ENCODE measurements at places on chromosomes 11 and 22. TPM values are rescaled to one million over a fixed set of nuclear protein-coding genes. Genes with fewer than 3 reads are reported as not detected.

Gene SLC7A4
- total RNA-seq = 0.19 TPM

Gene RAG2
- total RNA-seq = 195 TPM

DNA sequence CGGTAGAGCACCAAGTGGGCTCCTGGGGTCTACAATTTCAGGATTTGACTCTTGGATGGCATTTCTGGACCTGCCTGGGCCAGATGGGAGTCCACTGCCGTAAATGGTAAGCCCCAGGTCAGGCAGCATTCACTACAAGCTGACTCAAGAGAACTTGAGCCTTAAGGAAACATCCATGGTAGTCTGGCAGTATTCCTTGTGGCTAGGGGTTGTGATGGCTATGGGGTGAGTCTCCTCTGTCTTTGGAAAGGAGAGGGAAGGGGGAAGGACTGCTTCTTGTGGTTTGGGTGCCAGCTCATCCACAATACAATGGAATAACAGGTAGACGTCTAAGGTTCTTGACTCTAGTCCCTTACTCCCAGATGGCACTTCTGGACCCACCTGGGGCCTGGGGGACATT is 32.3 kb upstream of the POU2AF2 start:
- DNase-seq = no peak

DNA sequence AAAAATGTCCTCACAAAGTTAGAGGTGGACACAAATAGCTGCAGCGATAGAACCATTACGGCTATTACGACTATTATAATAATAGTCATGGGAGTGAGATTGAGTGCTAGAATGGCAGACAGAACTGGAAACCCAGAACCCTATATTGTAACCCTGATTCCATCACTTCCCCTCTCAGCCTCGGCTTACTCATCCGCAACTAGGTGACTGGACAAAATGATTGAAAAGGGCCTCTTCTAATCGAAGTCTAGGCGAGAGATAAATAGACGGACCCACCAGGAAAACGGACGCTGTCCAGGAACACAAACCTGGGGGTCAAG is 629 bp downstream of the PSMA1 start:
- DNase-seq = no peak

GRCh38 chr11:2800655-2801531 is 84.7 kb downstream of the CDKN1C start:
- no peak for DNase-seq

DNA sequence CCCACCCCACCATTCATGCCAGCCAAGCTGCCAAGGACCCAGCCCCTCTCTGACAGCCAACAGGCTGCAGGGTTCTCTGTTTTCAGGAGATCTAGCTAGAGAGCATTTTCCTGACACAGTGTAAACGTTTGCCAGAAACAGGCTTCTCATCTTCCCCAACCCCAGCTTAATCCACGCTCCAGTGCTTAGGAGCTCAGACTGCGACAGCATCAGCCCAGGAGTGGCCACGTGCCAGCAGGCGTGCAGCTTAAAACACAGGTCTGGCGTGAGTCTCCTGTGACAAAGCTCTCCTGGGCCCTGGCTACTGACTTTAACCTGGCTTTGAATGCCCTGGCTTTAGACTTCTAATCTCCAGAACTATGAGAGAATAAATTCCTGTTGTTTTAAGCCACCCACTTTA is 66.6 kb downstream of the GALNT18 start:
- DNase-seq = no peak

DNA sequence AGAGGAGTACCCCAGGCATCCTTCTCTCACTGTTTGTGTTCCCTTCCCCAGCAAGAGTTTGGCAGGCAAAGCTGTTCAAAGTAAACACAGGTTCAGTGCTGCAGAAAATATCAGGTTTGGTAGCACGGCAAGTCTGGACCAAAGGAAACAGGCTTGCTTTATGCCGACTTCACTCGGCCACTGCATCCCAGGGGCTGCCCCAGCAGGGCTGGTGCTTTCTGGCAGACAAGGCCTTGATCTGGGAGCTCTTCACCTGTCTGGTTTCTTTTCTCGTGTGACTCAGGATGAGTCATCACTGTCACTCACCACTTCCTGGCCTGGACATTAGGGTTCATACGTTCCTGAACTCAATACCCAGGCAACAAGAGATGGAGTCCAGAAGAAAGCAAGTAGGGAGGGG is 52.6 kb upstream of the NAV2 start:
- DNase-seq = no peak

- DNase-seq = peak; percentile 40
Observed at GRCh38 chr11:96012086-96012824, 88.3 kb upstream of the MTMR2 start.

- DNase-seq = no peak
Observed at GRCh38 chr11:6520265-6520664, 23.2 kb downstream of the DNHD1 start.

All from thymus (tissue), 14 donors.